Keratinocyte (primary cell): ENCODE measurements at places on chromosomes 13 and 19.

DNA sequence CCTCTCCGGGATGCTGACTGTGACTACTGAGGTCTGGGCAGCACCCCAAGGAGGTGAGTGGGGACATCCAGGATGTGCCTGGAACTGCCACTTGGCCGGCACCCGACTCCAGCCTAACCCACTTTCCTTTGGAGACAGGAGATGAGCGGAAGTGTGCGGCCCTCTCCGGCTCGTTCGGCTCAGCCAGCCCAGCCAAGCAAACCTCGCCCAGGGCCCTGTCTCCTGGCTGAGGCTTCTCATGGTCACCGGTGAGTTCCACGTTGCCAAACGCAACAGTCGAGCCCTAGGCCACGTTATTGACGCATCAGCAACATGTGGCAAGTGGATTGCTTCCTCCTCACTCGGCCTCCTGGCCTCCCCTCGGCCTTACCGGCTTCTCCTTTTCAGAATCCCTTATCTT is 5.5 kb downstream of the SLC7A10 start:
- no peak for DNase-seq

- DNase-seq = peak; percentile 67
Measured at GRCh38 chr13:83940742-83941141, 58.5 kb upstream of the SLITRK1 start.

DNA sequence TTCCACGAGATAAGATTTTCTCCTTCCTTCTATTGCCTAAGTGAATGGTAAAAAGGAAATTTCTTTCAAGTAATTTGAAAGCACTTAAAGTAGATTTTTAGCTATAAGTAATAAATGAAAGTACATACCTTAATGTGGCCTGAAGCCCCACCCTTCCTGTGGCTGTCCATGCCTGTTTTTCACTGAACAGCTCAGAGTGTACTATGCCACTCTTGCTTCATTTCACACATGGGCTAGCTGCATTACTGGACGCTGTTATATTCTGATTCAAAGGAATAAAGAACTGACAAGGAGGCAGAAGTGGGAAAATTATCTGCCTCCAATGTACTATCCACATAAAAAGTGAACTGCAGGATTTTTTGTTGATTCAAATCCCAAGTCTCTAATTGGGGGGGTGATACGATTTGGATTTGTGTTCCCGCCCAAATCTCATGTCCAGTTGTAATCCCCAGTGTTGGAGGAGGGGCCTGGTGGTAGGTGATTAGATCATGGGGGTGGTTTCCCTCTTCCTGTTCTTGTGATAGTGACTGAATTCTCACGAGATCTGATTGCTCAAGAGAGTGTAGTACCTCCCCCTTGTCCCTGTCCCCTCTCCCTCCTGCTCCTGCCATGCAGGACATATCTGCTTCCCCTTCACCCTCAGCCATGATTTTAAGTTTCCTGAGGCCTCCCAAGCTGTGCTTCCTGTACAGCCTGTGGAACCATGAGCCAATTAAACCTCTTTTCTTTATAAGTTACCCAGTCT is 154.7 kb upstream of the SGCG start:
- no peak for DNase-seq

- no peak for DNase-seq
Measured at GRCh38 chr13:66617786-66618185, 612.4 kb downstream of the PCDH9 start.

DNA sequence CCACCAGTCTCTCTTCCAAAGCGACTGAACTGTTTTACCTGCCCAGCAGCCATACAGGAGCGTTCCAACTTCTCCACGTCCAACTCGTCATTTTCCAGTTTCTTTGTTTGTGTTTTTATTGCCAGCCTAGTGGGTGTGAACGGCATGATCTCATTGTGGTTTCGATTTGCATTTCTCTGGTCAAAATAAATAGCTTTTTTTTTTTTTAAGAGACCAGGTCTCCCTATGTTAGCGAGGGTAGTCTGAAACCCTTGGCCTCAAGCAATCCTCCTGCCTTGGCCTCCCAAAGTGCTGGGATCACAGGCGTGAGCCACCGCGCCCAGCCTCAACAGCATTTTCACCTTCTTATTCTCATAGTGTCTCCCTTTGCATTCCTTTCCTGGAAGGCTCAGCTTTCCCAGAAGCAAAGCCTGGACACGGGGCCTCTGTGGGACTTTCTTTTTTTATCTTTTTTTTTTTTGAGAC is 4.2 kb upstream of the JSRP1 start:
- no peak for DNase-seq

DNA sequence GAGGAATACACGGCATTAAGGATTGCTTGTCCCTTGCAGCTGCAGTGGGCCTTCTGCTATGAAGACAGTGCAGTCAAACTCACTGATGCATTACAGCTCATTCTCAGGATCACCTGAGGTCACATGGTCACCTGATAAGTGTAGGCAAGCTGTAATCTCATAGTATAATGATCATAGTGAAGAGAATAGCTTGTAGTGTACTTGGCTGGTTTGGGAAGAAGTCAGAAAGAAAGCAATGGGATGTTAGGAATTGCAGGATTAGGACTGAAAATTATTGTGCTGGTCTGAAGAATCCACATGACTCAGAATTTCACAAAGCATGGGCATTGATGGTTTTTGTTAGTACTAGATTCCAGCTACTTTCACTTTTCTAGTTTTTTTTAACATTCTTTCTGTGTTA is 76.7 kb downstream of the MBNL2 start:
- no peak for DNase-seq

DNA sequence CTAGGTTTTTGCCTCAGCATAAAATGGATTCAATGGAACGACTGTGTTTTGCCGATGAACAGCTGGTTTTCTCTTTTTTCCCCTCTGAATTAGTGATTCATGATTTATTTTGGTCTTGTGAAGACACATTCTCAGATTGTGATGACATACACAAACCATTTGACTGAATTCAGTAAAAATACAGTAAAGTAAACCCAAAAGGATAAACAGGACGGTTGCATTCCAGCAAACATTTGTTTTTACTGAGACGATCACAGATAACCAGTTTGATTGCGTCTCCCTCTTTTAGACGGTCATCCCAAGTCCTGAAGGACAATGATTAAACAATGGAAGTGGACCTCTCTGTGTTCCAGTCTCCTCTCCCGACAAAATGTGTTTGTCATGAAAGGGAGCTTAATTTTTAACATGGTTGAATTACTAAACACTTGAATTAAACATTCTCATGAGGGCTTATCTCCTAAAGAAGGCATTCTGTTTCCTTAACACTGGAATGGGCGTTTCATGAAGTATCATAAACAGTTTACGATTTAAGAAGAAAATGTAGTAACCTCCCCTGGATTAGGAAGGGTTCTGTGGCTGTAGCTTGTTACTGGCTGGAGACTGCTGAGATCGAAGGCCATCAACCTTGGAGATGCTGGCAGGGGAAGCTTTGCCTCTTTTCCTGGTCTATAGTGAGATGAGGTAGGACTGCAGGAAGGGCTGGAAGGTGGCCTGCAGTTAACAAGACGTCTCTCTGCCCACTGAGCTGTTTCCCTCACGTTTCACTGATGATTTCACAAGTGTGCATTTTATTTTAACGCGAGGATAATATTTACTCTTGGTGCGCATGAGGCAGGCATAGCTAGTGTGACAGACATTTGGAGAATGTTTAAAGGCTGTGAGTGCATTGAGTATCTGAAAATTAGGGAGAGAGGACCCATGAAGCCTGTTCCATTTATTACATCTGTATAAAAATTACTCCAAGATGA is 457.9 kb downstream of the FGF9 start:
- no peak for DNase-seq

DNA sequence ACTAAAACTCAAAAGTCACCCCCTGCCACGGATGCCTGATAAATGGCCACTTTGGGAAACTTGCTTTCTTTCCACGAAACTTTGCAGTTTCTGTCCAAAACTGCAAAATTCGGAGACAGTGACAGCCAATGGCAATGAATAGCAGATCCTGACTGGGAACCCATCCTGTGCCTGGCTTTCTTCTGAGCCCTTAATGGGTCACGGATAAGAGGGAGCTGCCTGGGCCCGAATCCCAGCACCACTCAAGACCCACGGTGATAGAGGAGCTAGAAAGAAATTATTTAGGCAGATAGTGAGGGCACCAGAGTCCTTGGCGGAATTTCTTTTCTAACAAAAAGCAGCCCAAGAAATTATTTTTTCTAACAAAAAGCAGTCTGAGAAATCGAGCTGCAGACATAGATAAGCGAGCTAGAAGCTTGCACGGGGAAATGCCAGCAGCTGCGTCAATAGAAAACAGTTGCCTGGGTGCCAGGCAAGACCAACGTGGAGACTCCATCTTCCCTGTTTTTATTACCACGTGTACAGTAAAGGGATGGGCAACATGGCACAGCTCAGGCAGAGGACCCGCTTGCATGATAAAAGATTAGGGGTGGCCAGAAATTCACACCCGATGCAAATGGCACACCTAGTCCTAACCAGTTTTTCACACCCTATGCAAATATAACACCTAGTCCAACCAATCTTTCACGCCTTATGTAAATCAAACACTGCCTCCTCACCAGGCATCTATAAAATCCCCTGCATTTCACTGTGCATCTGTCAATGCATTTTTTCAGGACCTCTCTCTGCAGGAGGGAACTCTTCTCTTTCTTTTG is 7.1 kb upstream of the HSH2D start:
- DNase-seq = no peak
